ENCODE measurements at places on chromosomes 2 and 18.

DNA sequence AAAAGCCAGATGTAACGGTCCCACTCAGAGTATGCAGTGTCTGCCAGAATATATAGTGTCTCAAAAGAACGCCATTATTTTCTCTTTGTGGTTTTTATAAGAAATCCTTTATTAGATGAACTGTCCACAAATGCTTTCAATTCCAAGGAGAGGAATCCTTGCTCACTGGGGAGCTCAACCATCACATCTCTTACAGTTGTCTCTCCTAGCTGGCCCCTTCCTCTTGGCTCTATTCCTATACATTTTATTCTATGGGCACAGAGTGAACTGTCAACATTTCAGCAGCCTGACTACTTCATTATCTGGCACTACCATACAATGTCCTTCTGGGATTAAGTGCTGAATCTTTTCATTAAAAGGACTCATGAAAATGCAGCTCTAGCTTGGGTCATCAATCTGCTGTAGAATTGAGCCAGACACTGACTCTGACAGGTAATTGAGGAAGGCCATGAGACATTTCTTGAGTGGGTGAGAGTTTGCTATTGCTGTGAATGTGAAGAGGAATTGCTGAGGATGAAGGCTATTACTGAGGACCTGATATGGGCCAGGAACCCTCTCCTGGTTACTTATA lies 96.5 kb upstream of the THOC1 start:
- no peak for DNase-seq

GRCh38 chr2:109675666-109676345 lies 61.6 kb downstream of the SOWAHC start:
- no peak for DNase-seq

DNA sequence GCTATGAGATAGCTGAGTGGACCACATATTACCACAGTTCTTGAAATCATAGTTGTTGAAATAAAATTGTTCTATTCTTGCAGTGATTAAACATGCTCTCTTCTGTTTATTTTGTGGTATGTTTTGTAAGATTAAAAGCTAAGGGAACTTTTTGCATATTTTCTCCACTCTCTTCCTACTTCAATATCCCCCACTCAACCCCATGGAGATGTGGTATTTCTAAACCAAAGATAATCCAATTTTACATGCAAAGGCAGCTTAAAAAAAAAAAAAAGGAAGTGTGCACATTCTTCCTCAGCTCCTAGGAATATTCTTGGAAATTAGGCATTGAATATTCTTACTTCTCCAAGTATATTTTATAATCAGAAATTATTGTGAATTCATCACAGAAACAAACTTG lies 15.0 kb upstream of the PAX3 start:
- DNase-seq = no peak

DNA sequence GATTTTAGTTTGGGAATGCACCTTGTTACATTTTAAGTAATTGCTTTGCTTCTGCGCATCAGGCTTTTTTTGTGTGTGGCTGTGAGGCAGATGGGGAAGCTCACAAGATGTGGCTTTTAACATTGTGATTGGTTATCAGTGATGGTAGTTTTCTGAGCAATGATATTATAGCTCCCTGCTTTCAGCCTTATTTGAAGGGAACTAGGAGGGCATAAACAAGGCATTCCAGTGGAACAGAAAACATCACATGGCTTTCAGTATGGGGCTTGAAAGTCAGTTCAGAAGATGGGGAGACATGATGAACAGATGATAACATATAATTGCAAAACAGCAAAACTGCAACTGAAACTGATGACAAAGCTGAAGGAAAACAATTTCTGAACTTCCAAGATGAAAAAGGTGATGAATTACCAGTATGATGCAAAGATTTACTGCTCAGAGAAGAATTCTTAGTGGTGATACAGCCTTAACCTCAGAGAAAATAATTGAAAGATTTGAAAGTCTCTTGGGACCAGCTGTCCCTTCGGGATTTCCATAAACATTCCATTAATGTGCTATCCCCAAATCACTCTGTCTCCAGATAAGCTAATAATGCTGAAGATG lies 439.7 kb downstream of the RND3 start:
- DNase-seq = no peak

DNA sequence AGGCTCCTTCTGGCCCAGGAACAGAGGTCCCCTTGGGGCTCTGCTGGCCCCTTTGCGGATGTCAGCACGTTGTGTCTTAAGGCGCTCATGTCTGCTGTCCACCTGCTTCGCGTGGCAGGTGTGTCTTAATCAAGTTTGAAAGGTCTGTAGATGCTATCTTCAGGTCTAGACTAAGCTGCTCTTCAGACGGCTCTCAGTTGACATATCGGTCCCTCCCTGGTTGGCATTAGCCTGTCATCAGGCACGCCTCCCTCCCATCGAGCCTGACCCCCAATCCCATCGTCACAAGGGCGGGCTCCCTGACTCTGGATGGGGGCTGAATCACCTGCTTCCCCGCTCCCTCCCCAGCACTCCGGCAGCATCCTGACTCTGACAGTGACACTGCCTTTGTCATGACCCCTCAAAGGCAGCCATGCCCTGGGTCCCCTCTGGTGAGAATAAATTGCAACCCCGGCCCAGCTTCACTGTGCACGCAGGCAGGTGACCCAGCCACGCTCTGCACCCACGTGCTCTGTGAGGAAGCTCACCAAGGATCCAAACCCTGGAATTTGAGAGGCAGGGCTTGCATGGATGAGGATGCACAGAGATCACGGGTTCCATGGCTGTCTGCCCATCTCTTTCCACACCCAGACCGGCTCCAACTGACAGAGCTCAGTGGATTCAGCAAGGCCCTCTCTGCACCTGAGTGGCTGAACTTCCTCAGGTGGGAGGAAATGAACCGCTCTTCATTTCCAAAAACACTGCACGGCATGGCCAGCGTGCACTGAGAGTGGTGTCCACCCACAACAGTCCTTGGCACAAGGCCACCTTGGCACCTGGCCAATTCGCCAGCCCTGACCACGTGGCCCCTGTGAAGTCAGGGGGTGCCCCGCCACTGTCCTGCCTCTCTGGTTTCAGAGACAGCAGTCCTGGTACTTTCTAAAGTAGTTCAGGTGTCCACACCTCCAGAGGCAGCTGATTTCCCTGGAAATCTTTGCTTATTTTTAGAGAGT lies 110.2 kb upstream of the GPC1 start:
- no peak for DNase-seq

DNA sequence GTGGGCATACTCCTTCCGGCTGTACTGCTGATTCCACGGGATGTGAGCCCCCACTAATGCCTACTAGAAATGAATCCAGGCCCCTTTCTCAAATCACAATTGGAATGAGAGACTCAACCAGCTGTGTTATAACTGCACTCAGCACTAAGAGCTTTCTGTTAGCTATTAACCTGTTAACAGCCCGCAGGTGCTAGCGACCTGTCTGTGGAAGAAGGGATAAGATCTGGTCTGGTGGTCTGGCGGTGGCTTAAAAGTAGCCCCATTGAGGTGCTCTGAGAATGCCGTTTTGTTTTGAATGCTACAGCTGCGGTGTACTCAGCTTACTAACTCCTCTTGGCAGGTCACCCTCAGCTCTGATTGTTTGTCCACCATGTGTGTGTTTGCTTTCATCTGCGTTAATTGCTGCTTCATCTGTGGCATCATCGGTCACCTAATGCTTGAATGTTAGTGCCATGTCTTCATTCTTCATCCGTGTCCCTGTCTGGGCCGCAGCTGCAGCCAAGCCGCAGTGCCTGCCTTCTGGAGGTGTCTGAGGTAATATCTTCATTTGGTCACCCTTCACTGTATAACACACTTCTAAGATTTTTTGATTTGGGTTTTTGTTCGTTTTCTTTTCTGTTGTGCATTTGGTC lies 16.3 kb downstream of the RAB12 start:
- no peak for DNase-seq

- no peak for DNase-seq
Observed at GRCh38 chr2:215034154-215034553, 104.3 kb downstream of the ABCA12 start.

DNA sequence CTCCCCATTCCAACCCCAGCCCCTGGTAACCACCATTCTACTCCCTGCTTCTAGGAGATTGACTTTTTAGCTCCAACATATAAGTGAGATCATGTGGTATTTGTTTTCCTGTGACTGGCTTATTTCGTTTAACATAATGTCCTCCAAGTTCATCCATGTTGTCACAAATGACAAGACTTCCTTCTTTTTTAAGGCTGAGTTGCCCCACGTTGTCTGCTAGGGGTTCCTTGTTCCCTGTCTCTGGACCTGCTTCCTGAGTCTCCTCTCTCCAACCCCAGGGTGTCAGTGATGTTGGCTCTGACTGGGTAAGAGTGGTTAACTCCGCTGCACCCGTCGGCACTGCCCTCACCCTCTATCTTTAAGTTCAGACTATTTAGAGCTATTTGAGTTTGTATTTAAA lies 175.2 kb downstream of the SH3RF3 start:
- no peak for DNase-seq

DNA sequence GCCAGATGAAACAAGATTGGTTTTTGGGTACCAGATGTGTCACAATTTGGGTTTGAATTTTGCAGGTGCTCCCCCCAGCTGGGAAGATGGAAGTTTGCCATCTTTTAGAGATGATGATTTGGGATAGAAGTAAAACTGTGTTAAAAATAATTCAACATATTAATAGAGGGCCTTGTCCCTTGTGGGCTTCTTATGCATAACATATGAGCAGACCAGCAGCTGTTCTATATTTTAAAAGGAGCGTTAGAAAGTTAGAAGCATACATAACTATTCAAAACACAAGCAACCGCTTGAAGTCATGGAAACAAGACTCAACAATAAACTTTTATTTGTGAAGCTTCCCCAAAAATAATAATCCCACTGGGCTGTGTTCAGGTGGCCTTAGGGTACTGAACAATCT lies 62.8 kb downstream of the EFEMP1 start:
- DNase-seq = no peak

DNA sequence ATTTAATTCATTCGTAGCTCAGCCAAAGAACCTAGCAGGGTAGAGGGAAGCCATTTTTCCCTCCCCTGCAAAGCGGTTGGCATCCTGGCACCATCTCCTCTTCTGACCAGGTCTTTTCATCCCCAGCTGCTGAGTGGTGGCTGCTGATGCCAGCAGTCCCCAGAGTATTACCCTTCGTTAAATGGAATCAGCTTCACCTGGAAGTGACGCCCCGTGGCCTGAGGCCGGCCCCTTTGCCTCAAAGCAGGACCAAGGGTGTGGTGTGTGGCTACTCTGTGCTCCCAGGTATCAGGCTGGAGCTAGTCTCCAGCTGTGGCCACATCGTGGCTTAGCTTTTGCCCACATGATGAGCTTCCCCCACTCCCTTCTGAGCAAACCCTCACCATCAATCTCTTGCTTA lies 12.3 kb upstream of the SP100 start:
- DNase-seq = no peak

DNA sequence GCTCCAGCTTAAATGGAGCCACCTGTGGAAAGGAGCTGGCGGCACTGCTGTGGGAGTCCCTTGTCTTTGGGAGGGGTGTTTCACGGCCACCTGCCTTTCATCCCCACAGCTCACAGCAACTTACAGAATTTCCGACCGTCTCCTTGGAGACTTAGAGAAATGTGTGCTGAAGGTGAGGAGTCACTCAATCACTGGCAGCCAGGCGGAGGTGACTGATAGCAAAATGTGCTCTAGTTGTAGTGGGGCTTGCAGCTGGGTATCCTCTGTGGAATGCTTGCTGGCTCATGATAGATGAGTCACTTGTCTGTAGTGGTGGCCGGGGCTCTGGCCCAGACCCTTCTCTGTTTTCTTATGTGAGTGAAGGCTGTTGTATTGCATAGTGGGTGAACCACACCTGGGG lies 110.7 kb downstream of the SH3RF3 start:
- no peak for DNase-seq

GRCh38 chr18:9017905-9018227 lies 84.6 kb upstream of the NDUFV2 start:
- no peak for DNase-seq

GRCh38 chr2:55013936-55014335 lies 36.3 kb downstream of the RTN4 start:
- DNase-seq = no peak

GRCh38 chr18:57077786-57078552 lies 68.9 kb upstream of the BOD1L2 start:
- DNase-seq = no peak

- DNase-seq = no peak
Observed at GRCh38 chr18:3099327-3099726, 86.4 kb upstream of the LPIN2 start.

DNA sequence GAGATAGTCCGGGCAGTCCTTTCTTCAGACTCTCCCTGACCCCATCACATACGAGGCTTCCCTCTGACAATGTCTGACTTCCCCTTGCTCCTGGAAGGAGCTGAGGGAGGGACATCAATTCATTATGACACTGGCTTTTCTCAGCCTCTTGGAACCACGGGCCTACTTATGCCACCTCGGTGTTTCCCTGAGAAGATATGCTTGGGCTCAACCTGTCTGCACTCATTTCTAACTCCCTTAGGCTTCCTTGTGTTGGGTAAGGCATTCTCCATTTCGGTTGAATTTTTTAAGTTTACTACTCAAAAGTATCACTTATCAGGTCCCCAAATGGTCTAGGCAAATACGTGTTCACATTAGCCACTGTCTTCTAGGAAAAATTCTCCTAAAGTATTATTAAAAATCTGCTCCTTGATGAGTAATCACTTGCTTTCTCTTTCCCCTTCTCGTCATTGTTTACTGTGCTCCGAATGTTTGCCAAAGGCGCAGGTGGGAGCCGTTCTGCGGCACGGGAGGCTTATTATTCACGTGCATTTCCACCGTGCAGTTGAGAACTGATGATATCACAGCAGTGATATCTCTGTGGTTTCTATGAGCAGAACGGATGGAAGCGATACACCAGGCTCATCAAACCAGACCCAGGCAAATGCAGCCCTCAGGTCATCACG lies 33.1 kb downstream of the ARL4C start:
- DNase-seq = peak; percentile 52

- no peak for DNase-seq
Observed at GRCh38 chr2:124530203-124530602, 505.1 kb downstream of the CNTNAP5 start.

- DNase-seq = no peak
Observed at GRCh38 chr18:54787616-54788015, 40.7 kb upstream of the RAB27B start.

DNA sequence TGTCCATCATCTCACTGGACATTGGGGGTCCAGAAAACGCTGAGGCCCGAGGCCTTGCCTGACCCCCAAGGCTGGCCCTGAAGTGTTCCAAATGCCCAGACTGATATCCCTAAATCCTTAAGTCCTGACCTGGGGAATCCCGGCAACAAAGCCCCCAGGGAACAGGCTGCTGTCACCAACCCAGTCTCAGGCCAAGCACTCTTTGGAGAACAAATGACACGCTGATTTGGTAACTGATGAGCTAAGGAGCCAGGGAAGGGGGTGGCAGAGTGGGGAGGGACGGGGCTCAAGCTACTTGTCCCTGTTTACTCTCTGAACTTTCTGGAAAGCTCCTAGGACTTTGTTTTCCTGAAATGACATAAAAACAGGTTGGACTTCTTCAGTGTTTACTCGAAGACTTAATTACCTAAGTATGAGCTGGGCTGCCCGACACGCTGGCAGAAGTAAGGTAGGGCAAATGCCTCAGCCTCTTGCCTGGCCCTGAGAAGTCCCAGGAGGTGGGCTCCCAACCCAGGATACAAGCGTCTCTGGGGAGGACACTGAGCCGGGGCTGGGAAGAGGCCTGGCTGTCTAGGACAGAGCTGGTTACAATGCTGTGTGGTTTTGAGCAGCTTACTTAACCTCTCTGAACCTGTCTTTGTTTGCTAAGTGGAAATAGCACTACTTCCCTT lies 105.5 kb upstream of the GLI2 start:
- DNase-seq = no peak

All from stimulated activated CD4-positive, alpha-beta T cell treated with anti-CD3 and anti-CD28 coated beads, Interleukin-1b, Interleukin-23, amount 100 ng/mL, for 24 hours (primary cell).